ENCODE measurements at places on chromosomes 1 and 21. TPM values are rescaled to one million over a fixed set of nuclear protein-coding genes. Genes with fewer than 3 reads are reported as not detected.

TFF2 gene
- total RNA-seq = not detected

ARTN gene
- 0.71 TPM for total RNA-seq

CELSR2 gene
- total RNA-seq = 6.3 TPM

USH2A gene
- total RNA-seq = not detected

DNA sequence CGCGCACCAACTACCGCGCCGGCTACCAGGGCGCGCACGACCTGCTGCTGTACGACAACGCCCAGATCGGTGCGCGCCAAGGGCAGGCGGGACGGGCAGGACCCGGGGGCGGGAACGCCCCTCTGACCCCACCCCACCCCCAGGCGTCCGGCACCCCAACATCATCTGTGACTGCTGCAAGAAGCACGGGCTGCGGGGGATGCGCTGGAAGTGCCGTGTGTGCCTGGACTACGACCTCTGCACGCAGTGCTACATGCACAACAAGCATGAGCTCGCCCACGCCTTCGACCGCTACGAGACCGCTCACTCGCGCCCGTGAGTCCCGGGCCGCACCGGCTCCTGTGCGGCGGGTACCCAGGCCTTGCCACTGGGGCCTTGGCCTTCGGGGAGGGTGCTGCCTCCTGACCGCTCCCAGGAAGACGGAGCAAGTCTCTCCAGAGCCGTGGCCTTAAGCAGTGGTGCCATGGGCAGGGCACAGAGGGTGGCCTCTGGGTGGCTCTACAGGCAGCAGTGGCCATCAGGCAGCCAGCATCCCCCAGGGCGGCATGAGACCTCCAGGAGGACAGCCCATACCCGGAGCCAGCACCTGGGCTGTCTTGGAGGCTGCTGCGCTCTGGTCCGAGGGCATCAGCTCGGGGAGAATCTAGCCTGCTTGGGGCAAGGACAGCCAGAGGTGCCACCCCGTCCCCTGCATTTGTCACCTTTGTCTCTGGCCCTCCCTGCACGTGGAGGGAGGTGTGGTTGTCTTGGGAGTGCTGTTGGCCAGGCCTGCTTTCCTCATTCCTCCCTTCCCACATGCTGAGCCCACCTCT lies 8.1 kb upstream of the MMP23B start:
- no peaks in the 10 kb centered on the region for H3K36me3 ChIP-seq
- no peak overlapping the region for H3K27ac ChIP-seq
- H3K4me3 ChIP-seq = no peak overlapping the region
- no peaks in the 10 kb centered on the region for H3K4me1 ChIP-seq
- H3K27me3 ChIP-seq = no peaks in the 10 kb centered on the region

GRCh38 chr1:11456965-11457364 lies 22.0 kb upstream of the DISP3 start:
- no peak for DNase-seq
- H3K4me3 ChIP-seq = no peak overlapping the region
- H3K27me3 ChIP-seq = no peaks in the 10 kb centered on the region
- H3K36me3 ChIP-seq = no peaks in the 10 kb centered on the region
- no peak overlapping the region for H3K27ac ChIP-seq
- H3K4me1 ChIP-seq = peaks cover 4% of the 10 kb centered on the region

DNA sequence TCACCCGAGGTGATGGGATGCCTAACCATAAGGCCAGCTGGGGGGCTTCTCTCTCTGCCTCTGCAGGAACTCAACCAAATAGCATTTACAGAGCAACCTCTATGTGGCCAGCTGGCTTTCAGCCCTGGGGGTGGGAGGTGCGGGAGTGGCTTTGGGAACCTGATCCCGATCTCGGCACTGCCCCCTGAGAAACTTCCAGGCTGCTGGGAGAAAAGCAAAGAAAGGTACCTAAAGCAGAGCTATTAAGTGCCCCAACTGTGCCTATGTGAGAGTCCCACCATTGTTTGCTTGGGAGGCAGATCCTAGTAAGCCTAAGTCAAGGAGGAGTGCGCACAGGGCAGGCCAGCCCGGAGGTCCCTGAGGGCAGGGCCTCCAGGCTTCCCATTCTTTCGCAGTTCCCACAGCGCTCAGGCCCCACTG lies 7.0 kb downstream of the KRTCAP2 start:
- H3K4me3 ChIP-seq = no peak overlapping the region
- H3K36me3 ChIP-seq = peaks cover 12% of the 10 kb centered on the region
- no peak for DNase-seq
- H3K27ac ChIP-seq = no peak overlapping the region
- H3K27me3 ChIP-seq = no peaks in the 10 kb centered on the region
- H3K4me1 ChIP-seq = peaks cover 13% of the 10 kb centered on the region

DNA sequence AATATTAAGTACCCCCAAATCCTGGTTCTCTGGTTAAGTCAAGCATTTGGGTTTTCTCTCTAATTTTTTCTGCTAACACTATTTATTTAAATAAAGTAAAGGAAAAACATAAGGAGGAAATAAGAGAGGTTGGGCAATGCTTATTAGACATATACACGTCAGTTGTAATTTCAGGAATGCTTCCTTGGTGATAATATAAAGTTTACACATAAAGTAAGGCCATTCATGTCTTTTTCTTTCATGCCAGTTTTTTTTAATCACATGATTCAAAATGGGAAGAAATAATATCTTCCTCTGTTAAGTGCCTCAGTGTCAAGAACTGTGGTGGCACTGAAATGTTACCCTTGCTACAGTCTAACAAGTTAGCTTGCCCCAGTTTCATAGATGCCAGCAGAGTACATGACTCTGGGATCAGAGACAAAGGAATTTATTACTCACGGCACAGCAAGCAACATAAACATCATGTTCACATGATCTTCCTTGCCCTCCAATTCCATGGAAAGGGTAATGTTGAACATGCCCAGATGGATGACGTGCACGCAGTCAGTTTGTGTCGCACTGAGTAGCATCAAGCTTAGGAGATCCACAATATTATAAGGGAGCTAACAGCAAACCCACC lies 184.9 kb downstream of the PLA2G4A start:
- no peak overlapping the region for H3K27ac ChIP-seq
- no peak overlapping the region for H3K4me3 ChIP-seq
- no peak for DNase-seq

DNA sequence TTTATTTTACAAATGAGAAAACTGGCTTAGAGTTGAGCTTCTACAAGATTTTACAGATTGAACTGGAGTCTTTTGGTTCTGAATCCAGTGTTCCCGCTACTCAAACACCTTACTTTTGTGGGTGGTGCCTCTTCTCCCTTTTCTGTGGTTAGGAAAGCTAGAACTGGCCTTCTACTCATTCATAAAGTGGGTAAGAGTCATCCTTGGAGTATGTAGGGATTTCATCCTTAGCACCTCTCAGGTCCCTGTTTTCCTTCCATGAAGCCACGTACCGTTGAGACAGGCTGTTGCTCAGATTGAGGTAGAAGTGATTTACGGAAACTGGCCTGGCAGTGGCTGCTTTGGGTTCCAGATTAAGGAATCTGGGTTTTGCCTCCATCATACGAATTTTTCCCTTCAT lies 35.8 kb downstream of the WNT4 start:
- no peak overlapping the region for H3K27ac ChIP-seq
- no peak overlapping the region for H3K4me3 ChIP-seq
- H3K4me1 ChIP-seq = peaks cover 40% of the 10 kb centered on the region
- H3K36me3 ChIP-seq = peaks cover 30% of the 10 kb centered on the region
- no peak for DNase-seq
- H3K27me3 ChIP-seq = no peaks in the 10 kb centered on the region

- peaks cover 12% of the 10 kb centered on the region for H3K36me3 ChIP-seq
- H3K27me3 ChIP-seq = no peaks in the 10 kb centered on the region
- peaks cover 26% of the 10 kb centered on the region for H3K4me1 ChIP-seq
- no peak overlapping the region for H3K27ac ChIP-seq
- no peak for DNase-seq
Observed at GRCh38 chr1:172754609-172755008, 95.7 kb downstream of the FASLG start.

DNA sequence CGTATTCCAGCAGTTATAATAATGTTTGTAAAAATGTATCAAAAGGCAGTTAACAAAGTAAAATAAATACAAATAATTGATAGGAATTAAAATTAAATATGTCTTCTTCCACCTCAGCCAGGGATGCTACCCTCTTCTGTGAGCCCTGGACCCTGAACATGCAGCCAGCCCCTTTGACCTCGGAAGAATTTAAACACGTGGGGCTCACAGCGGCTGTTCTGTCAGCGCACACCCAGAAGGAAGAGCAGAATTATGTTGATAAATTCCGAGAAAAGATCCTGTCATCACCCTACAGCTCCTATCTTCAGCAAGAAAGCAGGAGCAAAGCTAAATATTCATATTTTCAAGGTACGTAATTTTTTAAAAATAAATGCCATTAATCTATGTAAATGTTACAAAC lies 26.5 kb downstream of the UTS2 start:
- no peak for DNase-seq
- H3K36me3 ChIP-seq = no peaks in the 10 kb centered on the region
- H3K4me1 ChIP-seq = peaks cover 8% of the 10 kb centered on the region
- no peak overlapping the region for H3K27ac ChIP-seq
- no peaks in the 10 kb centered on the region for H3K27me3 ChIP-seq

DNA sequence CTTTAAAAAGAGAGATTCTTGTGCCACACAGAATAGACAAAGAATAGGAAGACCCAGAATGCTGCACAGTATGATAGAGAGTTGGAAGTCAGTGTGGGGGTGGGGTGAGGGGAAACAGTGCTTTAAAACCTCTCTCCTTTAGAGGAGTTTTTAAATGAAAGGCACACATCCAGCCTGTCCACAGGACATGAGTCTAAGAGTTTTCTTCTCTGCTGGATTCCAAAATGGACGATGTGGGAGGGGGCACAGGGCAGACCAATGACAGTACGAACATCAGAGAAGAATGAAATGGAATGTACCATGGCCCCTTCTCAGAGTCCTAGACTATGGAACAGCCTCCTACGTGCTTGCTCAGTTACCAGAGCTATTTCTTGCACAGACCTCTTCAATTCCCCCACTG lies 458.2 kb upstream of the DAB1 start:
- H3K4me3 ChIP-seq = no peak overlapping the region
- peaks cover 3% of the 10 kb centered on the region for H3K27me3 ChIP-seq
- no peak overlapping the region for H3K27ac ChIP-seq
- no peaks in the 10 kb centered on the region for H3K4me1 ChIP-seq
- no peaks in the 10 kb centered on the region for H3K36me3 ChIP-seq

DNA sequence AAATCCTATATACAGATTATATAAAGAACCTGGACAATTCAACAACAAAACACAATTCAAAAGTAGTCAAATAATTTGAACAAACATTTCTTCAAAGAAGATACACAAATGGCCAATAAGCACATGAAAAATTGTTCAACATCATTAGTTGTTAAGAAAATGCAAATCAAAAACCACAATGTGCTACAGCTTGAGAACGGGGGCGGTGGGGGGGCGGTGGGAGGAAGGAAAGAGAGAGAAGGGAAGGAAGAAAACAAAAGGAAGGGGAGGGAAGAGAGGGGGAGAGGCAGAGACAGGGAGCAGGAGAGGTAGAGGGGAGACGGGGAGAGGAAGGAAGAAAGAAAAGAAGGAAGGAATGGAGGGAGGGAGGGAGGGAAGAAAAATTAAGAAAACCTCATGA lies 44.1 kb downstream of the ASH1L start:
- peaks cover 30% of the 10 kb centered on the region for H3K4me1 ChIP-seq
- DNase-seq = no peak
- H3K4me3 ChIP-seq = no peak overlapping the region
- H3K27me3 ChIP-seq = no peaks in the 10 kb centered on the region

- DNase-seq = no peak
Observed at GRCh38 chr21:36934864-36935420, 31.5 kb downstream of the HLCS start.

Data from activated naive CD8-positive, alpha-beta T cell treated with anti-CD3 and anti-CD28 coated beads, Interleukin-2, amount 10 ng/mL, durations not matched to agents 7 days and 5 days (primary cell).